ENCODE measurements at places on chromosomes 13 and 19. TPM values are rescaled to one million over a fixed set of nuclear protein-coding genes. Genes with fewer than 3 reads are reported as not detected.
A peak's percentile ranks its signal among the peaks of the same experiment; 100 is the strongest.

Gene LINGO3
- total RNA-seq = not detected

Gene NCR1
- total RNA-seq = not detected

Gene UBE2M
- total RNA-seq = 81.9 TPM

- peak; percentile 80 for DNase-seq
Observed at GRCh38 chr19:35868172-35868822, at the start of gene APLP1. TSS of gene APLP1 (plus strand) at chr19:35868574. CDS start at chr19:35868637, 63 bp downstream.

- DNase-seq = no peak
Observed at GRCh38 chr13:24865163-24865953, 101.4 kb downstream of the RNF17 start.

DNA sequence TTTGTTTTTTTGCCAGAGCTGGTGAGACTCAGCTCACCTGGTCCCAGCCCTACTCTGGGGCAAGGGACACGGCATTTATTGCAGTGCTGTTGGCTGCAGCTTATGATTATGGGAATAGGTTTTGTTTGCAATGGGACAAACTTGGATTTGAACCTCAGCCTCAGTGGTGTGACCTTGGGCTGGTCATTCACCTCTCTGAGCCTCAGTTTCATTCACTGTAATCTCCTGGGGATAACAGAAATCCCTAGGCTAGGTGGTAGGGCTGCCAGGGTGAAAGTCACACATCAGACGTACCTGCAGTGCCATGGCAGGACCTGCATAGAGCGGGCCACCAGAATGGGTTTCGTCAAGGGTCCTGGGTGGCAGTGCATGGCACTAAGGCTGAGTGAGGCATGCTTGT lies 73.7 kb upstream of the MEDAG start:
- DNase-seq = no peak

- DNase-seq = no peak
Observed at GRCh38 chr13:33867472-33867871, 49.5 kb downstream of the RFC3 start.
